ENCODE measurements at places on chromosomes 7 and 10. TPM values are rescaled to one million over a fixed set of nuclear protein-coding genes. Genes with fewer than 3 reads are reported as not detected.

Gene SPAG6
- total RNA-seq = 0.02 TPM

Gene AMPH
- total RNA-seq = 3.1 TPM

DNA sequence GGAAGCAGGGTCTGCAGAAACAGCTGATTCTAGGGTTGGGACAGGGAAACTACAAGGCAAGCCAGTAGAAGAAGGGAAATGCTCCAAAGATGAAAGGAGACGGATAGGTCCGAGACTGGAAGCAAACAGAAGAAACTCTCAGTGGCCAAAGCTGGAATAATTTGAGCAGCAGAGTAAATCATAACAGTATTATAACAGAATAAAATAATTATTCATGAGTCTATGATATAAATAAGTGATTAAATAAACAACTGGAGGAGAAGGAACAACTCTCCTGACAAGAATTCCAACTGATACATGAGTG lies 27.6 kb downstream of the EZH2 start:
- DNase-seq = no peak

GRCh38 chr10:121949451-121949850 lies 21.6 kb upstream of the ATE1 start:
- DNase-seq = no peak

Gene C7orf33
- total RNA-seq = not detected

DNA sequence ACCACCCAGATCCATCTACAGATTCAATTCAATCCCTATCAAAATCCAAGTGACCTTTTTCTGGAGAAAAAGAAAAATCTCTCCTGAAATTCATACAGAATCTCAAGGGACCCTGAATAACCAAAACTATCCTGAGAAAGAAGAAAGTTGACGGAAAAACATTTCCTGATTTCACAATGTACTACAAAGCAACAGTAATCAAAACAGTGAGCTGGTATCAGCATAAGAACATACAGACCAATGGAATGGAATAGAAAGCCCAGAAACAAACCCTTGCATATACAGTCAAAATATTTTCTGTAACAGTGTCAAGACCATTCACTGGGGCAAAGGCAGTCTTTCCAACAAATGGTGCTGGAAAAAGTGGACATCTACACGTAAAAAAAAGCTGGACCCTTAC lies 89.9 kb downstream of the JMJD1C start:
- no peak for DNase-seq

Gene TRIM50
- total RNA-seq = not detected

Gene EPDR1
- total RNA-seq = 66.3 TPM

GRCh38 chr10:36840788-36841187 lies 284.6 kb upstream of the ANKRD30A start:
- DNase-seq = no peak

- DNase-seq = peak; percentile 35
Observed at GRCh38 chr10:73408061-73408460, 5.8 kb downstream of the ANXA7 start.

Gene OR2A7
- total RNA-seq = 0.07 TPM

Gene PDGFA
- 6.3 TPM for total RNA-seq

Gene ASZ1
- not detected for total RNA-seq

DNA sequence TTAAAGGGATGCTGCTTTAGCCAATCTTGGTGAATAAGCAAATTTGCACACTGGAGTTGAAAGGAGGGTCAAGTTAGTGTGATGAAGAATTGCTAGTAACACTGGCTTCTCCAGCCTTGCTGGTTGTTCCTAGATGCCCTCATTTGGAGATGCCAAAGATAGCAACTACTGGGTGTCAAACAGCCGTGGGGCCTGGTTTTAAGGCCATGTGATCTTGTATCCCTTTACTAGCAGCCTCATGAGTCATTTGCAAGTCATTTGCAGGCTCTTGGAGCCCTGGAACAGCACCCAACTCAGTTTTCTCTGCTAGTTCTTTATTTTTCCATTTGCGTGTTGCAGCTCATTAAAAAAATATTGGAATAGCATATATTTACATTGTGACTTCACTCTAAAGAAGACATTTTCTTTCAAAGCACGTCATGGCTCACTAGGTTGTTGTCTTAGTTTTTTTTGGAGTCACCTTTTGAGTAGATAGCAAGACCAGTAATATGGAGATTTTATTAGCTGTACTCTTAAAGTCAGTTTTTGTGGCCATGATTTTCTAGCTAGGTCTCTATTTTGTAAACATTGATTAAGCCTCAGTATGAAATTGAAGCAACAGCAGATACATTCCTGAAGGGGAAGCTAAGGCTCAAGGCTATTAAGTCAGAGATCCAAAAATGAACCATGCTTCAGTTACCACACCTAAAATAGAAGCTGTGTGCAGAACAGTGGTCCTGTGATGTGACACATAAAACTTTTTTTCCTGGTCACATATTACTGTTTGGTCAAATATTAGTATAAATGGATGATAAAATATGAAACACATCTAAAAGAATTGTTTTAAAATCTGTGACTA lies 1.3 kb downstream of the LSMEM1 start:
- peak; percentile 99 for DNase-seq

DNA sequence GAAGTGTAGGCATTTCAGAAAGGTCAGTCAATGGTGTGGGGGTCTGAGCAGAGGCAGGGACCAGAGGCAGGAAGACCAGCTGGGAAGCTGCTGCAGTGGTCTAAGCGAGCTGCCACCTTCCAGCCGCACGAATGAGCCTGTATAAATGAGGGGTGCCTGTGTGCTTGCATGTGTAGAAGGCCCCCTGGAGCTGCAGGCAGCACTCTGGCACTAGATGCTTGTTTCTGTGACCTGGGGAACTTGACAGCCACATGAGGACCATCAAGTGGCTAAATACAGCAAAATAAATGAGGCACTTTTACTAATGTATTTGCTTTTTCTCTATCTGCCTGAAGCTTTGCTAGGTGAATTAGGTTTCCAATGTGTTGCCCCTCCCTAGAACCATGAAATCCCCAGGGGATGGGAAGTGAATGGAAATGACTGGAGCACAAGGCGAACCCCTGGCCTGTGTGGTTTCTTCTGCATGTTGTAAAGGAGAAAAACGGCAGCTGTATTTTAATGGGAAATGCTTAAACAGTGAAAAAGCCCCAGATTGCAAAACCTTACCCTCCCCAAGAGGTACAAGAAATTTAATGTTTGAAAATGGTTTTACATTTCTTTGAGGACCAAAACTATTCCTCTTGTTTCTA lies 57.7 kb downstream of the PYROXD2 start:
- no peak for DNase-seq

Gene MEOX2
- not detected for total RNA-seq

DNA sequence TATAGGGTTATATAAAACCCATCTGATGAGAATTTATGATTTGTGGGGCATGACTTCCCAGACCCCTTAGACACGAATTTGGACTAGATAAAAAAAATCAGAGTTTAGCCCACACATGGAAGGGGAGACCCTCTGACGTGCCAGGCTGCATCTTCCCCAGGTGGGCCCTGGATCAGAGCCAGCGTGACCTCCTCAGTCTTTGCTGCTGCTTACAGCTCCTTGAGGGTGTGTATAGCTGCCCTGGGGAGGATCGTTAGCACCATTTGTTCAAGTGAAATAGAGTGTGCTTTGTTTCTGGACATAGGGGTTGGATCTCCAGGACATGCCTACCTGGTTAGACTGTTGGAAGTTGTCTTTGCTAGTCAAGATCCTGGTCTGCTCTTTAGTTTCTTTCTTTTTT lies 54.2 kb downstream of the DOCK1 start:
- no peak for DNase-seq

Gene FEZF1
- total RNA-seq = not detected

GRCh38 chr10:131850383-131850870 lies 50.4 kb upstream of the PPP2R2D start:
- no peak for DNase-seq

DNA sequence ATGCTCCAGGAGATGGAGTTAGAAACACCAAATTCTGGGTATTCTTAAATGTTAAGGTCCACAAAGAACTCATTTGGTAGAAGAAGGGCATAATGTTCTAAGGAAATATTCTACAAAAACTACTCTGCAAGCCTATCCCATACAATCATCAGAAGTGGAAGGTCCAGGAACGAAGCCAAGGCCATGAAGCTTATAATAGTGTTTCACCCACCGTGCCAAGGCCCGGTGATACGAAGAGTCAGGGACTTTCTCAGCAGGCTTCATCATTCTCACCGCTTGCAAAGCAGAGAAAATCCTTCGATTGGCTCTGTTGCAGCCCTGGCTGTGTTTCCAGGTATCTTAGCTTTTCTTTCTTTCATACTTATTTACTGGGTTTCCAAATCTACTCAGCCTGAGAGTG lies 351.9 kb upstream of the CELF2 start:
- no peak for DNase-seq

Gene MRLN
- not detected for total RNA-seq

- DNase-seq = no peak
Observed at GRCh38 chr7:106073701-106074100, 38.4 kb downstream of the SYPL1 start.

Gene CACUL1
- 33.7 TPM for total RNA-seq

GRCh38 chr7:111853201-111853990 lies 291.1 kb upstream of the IMMP2L start:
- DNase-seq = peak; percentile 16

Gene FXYD4
- not detected for total RNA-seq

DNA sequence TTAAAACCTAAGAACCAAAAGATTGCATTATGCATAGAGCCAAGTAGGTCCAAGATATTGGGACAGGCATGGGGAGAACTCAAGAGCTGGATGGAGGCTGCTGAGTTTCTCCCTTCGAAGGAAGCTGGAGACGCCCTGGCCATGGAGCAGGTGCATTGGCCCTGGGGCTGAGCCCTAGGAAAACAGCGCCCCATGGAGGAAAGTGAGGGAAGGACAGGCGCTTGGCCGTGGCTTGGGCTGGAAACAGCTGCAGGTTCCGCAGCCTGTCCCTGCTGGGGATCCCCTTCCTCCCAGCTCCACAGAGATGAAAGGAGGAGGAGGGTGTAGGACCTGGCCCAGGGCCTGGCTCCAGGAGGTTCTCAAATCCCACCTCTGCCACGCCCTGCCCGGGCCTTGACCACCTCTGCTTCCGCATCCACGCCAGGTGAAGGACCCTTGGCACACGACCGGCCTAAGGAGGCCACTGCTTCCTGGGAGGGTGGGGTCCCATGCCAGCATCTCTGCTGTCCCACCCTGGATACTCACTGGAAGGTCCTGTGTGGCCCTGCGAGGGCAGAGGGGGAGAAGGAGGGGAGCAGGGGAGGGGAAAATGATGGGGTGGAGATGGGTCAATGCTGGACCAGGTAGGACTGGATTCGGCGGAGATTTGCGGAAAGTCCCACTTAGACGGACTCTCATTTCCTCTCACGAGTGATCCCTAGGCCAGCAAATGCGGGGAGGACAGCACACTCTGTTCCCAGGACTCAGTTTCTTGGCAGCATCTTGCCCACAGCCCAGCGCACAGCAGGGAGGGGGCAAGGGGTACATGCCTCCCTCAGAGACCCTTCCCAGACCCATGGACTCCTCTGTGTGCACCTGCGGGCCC lies 258.6 kb upstream of the TCERG1L start:
- DNase-seq = no peak

Gene PAPSS2
- total RNA-seq = 69.1 TPM
